ENCODE measurements at places on chromosomes 6 and 20. TPM values are rescaled to one million over a fixed set of nuclear protein-coding genes. Genes with fewer than 3 reads are reported as not detected.

PLA2G7 gene
- total RNA-seq: 4.5 TPM

KCNQ2 gene
- 0.21 TPM for total RNA-seq

PHACTR1 gene
- 1.5 TPM for total RNA-seq

RGS17 gene
- total RNA-seq: 0.61 TPM

TRERF1 gene
- 4.0 TPM for total RNA-seq

ANGPT4 gene
- total RNA-seq: not detected

CST5 gene
- total RNA-seq: not detected

FOXQ1 gene
- 0.42 TPM for total RNA-seq

VSTM2L gene
- total RNA-seq: 1.1 TPM

DPPA5 gene
- total RNA-seq: not detected

PRL gene
- total RNA-seq: not detected

ECHDC1 gene
- total RNA-seq: 97.9 TPM

HSPA1L gene
- total RNA-seq: 1.1 TPM

NMBR gene
- not detected for total RNA-seq

LRRC73 gene
- total RNA-seq: 0.61 TPM

SPATS1 gene
- total RNA-seq: not detected

SAMHD1 gene
- total RNA-seq: 25.2 TPM

BPHL gene
- 27.6 TPM for total RNA-seq

DDX43 gene
- 0.46 TPM for total RNA-seq

DDX39B gene
- total RNA-seq: 269 TPM

VWA7 gene
- 11.4 TPM for total RNA-seq

PSMA7 gene
- 148 TPM for total RNA-seq

ILRUN gene
- total RNA-seq: 48.0 TPM

CLPSL2 gene
- total RNA-seq: not detected

FAM162B gene
- total RNA-seq: 0.85 TPM

DEF6 gene
- total RNA-seq: 10.3 TPM

PRDM1 gene
- total RNA-seq: 16.6 TPM
